ENCODE measurements at places on chromosomes 3 and 15.

GRCh38 chr15:37015035-37015434 is 85.3 kb downstream of the MEIS2 start:
- no peak for DNase-seq

GRCh38 chr15:76176059-76176458 is 116.3 kb downstream of the TMEM266 start:
- no peak for DNase-seq

GRCh38 chr3:48404440-48405342 is 25.2 kb downstream of the PLXNB1 start:
- peak; percentile 23 for DNase-seq

DNA sequence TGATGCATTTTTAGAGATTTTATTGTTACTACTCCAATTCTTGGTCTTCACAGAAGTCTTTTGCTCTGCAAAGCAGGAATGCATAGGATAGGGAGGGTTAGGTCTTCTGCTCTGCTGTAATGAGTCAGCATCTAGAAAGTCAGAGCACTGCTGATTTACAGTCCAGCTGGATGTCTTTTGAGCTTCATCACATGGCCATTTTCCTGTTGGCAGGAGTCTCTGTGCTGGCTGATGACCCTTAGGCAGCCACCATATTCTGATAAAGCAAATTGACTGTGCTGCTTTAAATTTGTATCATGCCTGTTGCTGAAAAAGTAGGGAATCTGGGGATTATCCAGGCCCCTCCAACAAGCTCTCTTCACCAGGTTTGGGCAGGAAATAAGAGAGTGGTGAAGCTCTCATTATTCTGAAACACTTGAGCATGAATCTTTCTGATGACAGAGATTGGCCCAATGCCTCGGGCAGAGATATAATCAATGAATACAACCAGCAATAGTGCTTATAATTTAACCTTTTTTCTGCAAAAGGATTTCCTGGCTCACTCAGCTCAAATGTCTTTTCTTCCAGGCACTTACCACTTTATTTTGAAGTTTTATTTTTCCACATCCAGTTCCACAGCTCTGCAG is 9.7 kb upstream of the CRBN start:
- no peak for DNase-seq

DNA sequence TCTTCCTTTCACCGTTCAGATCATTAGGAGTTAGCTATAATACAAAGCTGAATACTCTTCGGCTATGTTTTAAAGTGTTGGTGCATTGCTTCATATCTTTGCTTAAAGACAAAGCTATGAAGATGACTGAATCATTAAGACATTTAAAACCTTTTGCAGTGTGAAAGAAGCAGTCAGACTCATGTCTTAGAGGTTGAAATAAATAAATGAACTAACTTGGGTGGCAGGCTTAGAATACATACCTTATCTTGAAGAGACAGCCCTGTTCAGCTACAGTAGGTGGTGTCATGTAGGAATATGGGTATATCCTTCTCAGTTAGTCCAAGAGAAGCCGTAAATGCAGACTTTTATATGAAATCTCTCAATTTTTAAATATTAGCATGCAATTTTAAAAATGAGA is 63.4 kb downstream of the OPA1 start:
- no peak for DNase-seq
